Breast epithelium (tissue), 4 donors: ENCODE measurements at places on chromosomes 1 and 21. TPM values are rescaled to one million over a fixed set of nuclear protein-coding genes. Genes with fewer than 3 reads are reported as not detected.

- no peak for DNase-seq
Observed at GRCh38 chr1:228118040-228118439, 8.9 kb upstream of the MRPL55 start.

GRCh38 chr1:118223426-118223825 is 38.4 kb upstream of the SPAG17 start:
- DNase-seq = no peak

ANKRD65 gene
- total RNA-seq = 16.0 TPM

- DNase-seq = no peak
Observed at GRCh38 chr21:45154511-45155508, 80.4 kb downstream of the ADARB1 start.

- DNase-seq = peak; percentile 83
Observed at GRCh38 chr1:21939650-21940374, 2.7 kb upstream of the HSPG2 start.

DNA sequence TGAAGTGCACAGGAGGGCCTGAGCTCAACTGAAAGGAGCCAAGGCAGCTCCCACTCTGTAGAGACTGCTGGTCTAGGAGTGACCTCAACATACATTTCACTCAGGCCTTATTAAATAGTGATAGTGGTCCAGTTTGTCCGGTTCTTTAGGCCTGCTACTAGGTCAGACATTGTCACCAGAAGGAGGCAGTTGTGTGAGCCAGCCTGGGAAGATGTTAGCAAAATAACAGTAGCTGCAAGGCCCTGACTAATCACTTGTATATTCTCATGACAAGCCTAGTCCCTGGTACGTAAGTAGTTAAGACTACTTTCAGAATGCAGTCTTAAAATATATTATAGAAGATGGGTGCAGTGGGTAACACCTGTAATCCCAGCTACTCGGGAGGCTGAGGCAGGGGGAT is 264.0 kb upstream of the CAMK1G start:
- no peak for DNase-seq
